NCI-H774 (cell line): ENCODE measurements at places on chromosomes 1 and 21.

DNA sequence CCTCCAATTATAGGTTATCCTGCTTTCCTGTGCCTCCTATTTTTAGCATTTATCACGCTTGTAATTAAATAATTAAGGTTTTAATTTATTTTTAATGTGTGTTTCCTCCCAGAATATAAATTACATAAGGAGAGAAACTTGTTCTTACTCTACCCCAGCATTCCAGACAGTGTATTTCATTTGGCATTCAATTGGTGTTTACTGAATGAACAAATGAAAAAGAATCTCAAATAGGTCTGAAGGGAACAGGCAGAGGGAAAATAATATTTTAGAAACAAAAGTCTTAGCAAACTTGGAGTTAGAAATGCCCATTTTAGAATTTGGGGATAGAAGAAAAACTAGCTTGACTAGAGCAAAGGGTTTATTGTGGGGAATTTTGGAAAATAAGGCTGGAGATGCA, 9.9 kb upstream of the RSRP1 start:
- no peak for DNase-seq

- DNase-seq, result no peak
These were observed 26.8 kb downstream of the EGLN1 start for GRCh38 chr1:231395076-231395997.

DNA sequence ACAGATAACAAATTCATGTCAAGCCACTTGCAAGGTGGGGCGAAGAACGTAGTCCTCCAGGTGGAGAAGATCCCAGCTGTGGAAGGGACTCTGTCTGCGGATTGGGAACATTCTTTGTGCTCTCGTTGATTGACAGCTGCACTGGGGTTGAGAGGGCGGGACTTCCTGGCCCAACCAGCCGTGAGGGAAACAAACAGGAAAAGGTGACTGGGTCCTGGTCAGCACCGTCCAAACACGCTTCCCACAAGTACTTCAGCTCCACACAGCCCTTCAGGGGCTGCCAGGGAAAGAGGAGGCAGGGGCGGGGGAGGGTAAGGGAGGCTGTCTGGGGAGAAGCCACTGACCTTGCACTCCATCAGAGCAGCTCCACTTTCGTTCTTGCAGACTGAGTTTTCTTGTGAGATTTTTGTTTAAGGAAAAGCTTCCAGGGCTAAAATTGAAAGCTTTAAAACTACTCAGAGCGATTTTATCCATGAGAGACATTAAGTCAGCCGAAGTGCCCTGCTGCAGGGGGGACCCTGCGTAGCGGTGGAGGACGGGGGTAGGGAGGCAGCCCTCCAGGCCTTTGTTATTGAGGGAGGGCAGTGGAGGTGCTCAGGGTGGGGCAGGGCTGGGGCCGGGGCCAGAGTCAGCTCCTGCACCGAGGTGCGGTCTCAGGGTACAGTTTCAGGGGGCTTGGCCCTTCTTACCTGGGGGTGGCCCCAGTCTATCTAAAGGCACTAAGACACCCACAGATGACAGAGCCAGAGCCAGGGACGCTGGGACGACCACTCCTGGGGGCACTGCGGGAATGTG, 21.6 kb upstream of the STUM start:
- peak; percentile 36 for DNase-seq

- no peak for DNase-seq
These were observed 171.9 kb upstream of the BEND5 start for GRCh38 chr1:48948562-48948961.

DNA sequence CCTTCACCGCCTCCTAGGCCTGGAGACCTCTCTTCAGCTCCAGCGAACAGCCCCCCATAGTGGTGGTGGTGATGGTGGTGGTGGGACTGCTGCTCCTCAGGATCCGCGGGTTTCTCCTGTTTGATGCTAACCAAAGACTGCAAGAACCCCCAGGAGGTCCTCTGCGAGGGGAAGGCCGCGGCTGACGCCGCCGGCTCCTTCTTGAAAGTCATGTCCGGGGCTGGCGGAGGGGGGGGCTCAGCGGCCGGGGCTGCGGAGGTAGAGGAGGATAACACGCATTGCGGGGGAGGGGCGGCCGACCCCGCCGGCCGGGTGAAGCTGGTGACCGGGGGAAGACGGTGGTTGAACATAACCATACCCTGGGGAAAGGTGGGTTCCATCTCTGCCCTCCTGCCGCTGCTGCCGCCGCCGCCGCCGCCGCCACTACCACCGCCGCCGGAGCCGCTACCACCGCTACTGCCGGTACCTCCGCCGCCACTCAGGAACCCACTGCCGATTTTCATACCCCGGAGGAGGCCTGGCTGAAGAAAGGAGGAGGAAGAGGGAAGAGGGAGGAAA, 554 bp downstream of the ZNF281 start:
- no peak for DNase-seq

DNA sequence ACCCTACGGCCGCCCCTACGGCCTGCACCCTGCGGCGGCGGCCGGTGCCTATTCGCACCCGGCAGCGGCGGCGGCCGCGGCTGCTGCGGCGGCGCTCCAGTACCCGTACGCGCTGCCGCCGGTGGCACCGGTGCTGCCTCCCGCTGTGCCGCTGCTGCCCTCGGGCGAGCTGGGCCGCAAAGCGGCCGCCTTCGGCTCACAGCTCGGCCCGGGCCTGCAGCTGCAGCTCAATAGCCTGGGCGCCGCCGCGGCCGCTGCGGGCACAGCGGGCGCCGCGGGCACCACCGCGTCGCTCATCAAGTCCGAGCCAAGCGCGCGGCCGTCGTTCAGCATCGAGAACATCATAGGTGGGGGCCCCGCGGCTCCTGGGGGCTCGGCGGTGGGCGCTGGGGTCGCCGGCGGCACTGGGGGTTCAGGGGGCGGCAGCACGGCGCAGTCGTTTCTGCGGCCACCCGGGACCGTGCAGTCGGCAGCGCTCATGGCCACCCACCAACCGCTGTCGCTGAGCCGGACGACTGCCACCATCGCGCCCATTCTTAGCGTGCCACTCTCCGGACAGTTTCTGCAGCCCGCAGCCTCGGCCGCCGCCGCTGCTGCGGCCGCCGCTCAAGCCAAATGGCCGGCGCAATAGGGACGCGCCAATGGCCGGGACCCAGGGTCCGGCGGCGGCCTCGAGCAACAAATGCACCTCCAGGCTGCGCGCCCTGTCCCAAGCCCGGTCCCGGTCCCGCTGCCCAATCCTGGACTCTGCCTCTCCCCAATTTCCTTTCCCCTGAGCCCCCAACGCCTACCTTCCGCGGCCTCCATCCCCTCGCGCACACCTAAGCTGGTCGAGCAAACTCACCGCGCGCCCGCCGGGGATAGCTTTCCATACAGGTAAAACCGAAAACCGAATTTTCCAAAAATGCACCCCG, 1.8 kb downstream of the FOXD3 start:
- DNase-seq, result no peak

GRCh38 chr1:159973350-159973940, 19.4 kb upstream of the SLAMF9 start:
- no peak for DNase-seq

- no peak for DNase-seq
These were observed 106.7 kb downstream of the CAMTA1 start for GRCh38 chr1:6891781-6892579.

DNA sequence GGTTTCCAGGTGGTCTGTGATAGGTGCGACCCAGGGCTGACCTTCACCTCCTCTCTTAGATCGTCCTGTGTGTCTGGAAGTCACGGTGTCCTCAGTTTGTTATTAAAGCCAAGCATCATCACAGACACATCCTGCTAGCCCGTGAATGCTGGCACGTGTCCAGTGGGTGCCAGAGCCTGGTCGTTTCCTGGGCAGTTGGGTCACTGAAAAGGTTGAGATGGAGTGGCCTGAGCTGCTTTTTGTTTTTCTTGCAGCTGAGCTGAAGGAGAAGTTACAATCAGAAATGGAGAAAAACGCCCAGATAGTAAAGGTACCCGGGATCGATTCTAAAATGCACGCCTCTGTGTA, 23.2 kb downstream of the PCNT start:
- DNase-seq, result no peak

DNA sequence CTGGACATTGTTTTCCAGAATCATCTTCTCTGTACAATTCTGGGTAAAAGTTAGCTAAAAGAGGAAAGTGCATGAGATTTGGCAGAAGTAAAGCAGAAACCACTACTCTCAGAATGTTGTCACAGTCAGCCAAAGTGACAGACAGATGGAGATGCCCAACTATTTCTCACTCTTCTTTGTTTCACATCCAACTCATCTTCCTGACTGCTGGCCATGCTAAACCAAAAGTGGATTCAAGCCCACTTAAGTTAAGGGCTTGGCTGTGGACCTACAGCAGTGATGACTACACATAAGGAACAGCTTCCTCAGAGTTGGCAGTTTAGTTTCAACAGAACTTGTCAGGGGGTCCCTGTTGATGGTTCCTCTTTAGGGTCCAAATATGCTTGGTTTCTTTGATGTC, 730.2 kb downstream of the LRRIQ3 start:
- no peak for DNase-seq

GRCh38 chr1:90402893-90403849, 313.9 kb downstream of the BARHL2 start:
- peak; percentile 74 for DNase-seq

DNA sequence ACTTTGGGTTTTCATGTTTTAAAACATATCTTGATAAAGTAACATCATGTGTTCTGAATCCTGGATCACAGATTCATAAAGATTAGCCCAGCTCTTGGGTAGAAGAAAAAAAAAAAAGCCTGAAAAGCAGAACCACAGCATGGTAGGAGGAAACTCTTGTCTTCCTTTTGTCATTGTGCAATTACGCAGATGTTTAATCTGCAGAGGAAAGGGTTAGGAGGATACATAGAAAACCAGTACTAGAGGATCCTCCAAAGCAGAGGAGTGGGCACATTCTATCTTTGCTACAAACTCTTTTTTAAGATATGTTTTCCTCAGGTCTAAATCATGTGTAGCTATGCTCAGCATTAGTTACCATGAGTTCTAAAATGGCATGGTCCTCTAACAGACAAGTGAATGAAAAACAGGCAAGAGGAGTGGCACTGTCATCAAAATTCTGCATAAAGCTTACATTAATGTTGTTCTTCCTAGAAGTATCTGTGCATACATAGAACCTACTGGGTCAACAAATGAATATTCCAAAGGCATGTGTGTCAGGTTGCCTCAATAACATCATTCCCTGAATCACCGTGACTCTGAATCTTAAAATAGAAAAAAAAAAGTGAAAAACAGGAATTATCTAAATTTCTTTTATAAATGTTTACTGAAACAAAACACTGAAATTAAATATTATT, 107.0 kb downstream of the NME7 start:
- no peak for DNase-seq

DNA sequence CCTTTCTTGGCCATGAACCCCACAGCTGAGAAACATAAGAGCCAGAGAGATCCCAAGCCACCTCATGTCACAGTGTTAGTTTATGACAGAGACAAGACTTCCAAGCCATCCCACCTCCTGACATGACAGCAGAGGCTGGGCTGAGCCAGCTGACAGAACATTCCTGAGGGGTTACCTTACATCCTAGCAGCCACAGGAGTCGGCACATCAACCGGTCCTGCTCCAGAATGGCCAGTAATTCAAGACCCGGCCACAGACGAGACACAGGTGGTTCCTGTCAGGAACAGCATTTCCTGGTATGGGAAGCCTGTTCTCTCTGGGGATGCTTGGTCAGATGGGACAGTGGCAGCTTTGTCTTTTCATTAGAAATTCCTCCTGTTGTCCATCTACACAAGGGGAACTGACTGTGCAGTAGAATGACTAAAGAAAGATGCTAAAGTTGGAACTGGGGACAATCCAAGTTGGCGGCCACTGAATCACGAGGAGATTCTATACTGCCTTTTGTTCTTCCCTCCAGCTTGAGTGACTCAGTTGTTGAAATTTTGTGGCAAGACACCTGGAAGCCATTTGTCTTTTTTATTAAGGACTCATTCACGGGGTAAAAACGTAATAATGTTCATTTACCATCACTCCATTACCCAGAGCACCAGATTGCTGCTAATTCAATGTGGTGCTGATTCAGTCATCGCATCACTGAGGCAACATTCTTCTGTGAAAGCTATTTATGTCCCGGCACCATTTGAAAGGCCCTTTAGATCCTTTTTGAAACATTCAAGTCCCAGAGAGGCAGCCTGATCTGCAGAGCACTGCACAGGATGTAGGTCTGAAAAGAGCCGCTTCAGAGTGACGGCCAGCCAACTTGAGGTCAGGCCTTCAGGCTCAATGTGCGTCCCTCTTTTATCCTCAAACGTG, 37.2 kb upstream of the NPL start:
- no peak for DNase-seq

- DNase-seq, result peak; percentile 37
These were observed 32.3 kb downstream of the KIAA2013 start for GRCh38 chr1:11893907-11894251.

DNA sequence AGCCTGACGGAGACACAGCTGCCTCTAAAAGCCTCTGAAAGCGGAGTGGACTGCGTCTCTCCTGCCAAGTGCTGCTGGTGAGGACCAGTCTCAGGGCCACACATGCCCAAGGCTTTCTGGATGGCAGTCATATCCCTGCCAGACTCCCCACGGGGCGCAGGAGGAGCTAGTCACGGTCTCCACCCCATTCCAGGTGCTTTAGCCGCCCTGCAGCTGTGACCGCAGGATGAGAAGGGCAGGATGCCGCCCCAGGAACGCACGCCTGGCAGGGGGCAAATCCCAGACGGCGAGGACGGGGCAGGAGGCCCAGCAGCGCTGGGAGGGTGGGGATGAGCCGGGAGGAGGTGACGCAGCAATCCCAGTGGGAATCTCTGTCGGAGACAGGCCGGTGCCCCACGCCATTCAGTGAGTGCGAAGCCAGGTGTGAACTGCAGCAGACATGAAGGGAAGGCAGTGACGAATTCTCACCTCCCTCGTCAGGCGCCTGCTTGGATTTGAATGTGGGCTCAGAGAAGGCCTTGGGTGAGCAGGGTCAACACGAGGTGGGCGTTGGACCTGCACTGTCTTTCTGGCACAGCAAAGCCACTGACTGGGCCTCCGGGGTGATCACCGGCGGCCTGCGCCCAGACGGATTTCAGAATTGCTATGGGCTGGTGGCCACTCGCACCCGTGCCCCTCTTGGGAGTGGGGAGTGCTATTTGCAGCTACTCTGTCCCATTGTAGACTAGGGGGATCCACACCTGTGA, 38.5 kb upstream of the SLC19A1 start:
- DNase-seq, result no peak

DNA sequence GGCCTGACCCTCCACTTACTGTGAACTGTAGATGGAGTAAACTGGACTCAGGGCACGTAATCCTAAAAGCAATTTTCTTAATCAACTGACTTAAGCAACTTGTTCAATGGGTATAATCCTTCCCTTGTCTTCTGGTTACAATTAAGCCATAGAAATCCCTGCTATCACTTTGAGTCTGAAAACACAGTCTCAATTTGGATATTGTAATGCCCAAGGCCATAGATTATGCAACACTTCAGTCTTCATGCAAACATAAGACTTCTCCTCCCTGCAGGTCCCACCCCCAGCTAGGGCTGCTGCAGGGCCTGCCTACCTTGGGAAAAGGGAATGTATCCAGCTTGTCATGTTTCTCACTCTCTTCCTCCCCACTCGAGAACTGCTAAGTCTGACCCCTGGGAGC, 6.2 kb upstream of the SLC5A9 start:
- DNase-seq, result no peak

- DNase-seq, result no peak
These were observed 71.8 kb upstream of the DNAJC6 start for GRCh38 chr1:65237503-65237902.

GRCh38 chr21:46193829-46194373, 9.6 kb upstream of the SPATC1L start:
- DNase-seq, result no peak
